Right renal pelvis (tissue), 4 donors: ENCODE measurements at places on chromosomes 4 and X. TPM values are rescaled to one million over a fixed set of nuclear protein-coding genes. Genes with fewer than 3 reads are reported as not detected.

DNA sequence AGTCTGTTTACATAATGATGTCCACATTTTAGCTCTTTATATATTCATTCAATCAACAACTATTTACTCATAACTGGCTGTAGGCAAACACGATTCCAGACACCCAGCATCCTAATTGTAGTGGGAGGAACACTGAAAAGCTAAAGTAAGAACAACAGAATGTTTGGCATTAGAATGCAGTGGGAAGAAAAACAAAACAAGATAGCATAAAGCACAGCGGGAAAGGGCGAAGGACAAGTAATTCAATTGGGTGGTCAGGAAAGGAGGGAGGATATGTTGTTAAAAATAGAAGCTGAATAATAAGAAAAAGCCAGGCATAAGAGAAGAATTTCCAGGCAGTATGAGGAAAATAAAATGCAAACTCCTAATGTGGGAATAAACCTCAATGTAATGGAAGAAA is 189.5 kb upstream of the FAT4 start:
- no peak for DNase-seq

The CDKL2 gene
- 12.3 TPM for polyA plus RNA-seq

- DNase-seq = no peak
Observed at GRCh38 chr4:90162566-90162965, 35.4 kb downstream of the CCSER1 start.

DNA sequence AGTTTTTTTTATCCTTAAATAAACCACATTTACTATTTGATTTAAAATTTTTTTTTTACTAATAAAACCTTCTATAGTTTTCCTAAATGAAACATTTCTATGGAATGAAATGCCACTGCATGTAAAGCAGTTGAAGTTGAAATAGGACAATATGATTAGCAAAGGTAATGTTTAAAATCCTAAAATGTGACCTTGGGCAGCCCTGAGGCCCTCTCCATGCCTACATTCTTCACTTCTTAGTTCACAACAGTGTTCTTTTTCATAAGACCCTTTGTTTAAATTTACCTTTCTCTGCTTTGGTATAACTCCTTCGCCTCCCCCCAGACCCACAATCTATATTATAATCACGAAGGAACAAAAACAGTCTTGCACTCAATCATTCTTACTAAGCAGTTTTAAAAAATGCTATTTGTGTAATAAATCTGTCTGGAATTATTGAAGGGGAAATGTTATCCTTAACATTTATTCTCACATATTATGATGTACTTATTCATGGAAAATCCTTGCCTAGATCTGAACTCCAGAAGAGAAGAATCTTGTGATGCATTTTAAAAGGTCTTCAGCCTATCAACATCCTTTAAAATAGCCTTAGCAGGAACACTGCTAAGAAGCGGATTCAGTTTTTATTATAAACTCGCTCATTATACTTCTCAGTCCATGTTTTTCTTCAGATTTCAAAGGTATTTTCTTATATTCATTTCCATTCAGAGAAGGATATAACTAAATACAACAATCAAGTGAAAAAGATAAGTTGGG is 124.6 kb upstream of the NAP1L5 start:
- DNase-seq = no peak

DNA sequence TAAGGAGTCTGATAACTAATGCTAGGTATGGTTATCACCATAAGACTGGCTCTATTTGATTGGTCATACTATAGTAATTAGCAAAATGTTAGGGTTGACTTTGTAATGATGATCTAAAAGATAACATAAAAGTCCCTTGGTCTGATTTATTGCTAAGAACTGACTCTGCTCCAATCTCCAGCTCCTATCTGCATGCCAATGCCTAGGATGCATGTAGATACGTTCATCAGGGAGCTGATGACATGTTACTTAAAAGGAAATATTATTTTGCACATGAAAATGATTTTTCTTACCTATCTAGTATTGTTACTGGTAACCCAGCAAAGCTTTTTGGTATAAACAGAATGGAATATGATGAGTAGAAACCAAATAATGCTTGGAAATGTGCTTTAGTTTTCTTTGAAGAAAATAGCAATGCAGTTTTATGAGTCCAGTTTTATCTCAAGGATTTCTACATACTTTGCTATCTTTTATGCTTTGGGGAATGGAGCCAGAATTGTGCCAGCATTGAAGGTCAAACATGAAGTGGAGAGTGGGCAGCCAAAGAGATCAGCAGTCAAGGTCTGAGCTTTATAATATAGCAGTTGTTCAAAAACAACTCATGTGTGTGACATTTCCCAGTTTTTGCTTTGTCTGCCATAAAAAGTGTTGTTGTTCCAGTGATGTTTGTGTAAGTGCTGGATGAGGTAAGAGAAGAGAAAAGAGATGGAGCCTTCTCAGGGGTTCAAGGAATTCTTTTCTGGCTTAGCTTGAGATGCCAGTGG is 121.0 kb downstream of the ARHGAP24 start:
- no peak for DNase-seq

The COL4A6 gene
- polyA plus RNA-seq = 17.5 TPM

The MAGEB6 gene
- not detected for polyA plus RNA-seq

- DNase-seq = no peak
Observed at GRCh38 chr4:100208964-100209363, 18.7 kb upstream of the DDIT4L start.

DNA sequence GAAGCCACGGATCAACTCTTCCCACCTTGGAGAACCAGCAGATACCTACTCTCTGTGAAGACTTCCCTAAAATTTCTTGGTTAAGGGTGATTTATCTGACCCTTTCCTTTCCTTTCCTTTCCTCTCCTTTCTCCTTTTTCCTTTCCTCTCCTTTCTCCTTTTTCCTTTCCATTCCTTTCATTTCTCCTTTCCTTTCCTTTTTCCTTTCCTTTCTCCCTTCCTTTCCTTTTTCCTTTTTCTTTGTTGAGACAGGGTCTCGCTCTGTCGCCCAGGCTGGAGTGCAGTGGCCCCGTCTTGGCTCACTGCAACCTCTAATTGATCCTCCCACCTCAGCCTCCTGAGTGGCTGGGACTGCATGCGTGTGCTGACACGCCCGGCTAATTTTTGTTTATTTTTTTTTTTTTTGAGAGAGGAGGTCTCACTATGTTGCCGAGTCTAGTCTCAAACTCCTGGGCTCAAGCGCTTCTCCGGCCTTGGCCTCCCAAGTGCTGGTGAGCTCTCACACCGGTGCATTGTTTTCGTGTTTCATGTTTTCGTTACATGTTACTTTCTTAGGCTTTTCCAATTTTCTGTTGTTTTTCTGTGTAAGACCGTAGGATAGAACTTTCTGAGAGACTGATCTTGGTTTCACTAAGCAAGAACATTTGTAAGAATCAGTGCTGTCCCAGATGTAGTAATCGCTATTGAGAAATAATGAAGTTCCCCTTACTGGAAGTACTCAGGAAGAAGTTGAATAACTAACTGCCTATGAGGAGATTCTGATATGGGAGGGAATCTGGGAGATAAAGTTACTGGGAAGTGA is 2.0 kb downstream of the TMEM165 start:
- no peak for DNase-seq

GRCh38 chr4:33427676-33428075 is 2707.5 kb downstream of the PCDH7 start:
- DNase-seq = no peak

- DNase-seq = no peak
Observed at GRCh38 chr4:128675083-128675482, 134.4 kb upstream of the JADE1 start.

DNA sequence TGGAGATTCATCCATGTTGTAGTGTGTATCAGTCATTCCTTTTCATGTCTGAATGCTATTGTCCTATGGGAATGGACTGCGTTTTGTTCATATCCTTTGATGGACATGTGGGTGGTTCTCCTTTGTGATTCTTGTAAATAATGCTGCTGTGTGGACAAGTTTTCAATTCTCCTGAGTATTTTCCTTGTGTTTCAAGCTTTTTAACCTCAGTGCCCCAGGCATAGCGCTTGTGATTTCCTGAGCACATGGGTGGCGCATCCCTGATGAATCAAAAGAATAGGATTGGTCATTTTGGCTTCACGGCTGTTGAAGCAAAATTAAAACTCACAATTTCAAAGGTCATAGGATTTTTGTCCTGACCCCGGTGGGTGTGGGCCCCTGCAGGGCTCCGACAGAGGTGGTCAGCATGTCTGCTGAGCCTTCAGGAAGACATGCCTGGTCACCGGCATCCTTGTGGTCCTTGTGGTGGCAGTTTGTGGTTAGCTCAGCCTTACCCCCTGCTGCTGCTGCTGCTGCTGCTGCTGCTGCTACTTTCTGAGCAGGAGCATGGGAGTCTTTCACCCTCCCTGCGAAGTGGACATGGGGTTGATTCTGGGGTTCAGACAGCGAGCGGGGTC is 30.0 kb downstream of the SHROOM2 start:
- no peak for DNase-seq
